ENCODE measurements at places on chromosomes 16 and 17. TPM values are rescaled to one million over a fixed set of nuclear protein-coding genes. Genes with fewer than 3 reads are reported as not detected.

The ZP2 gene
- not detected for total RNA-seq

- DNase-seq, result no peak
These were observed 8.6 kb downstream of the TBC1D16 start for GRCh38 chr17:80027043-80027435.

- no peak for DNase-seq
These were observed 37.4 kb upstream of the GNA13 start for GRCh38 chr17:65093930-65094329.

DNA sequence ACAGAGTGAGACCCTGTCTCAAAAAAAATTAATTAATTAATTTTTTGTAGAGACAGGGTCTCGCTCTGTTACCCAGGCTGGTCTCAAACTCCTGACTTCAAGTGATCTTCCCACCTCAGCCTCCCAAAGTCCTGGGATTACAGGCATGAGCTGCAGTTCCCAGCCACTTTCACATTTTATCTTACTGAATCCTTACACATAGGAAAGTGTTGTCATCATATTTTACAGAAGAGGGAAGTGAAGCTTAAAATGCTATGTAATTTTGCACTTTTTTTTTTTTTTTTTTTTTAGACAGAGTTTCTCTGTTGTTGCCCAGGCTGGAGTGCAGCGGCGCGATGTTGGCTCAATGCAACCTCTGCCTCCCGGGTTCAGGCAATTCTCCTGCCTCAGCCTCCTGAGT lies 21.1 kb upstream of the ZNF629 start:
- no peak for DNase-seq

Measured in fibroblast of the aortic adventitia (primary cell).